Cerebellar nuclear complex (tissue), 1 donor: ENCODE measurements at places on chromosomes 2 and 18.

GRCh38 chr18:62324181-62324828 lies 805 bp upstream of the TNFRSF11A start:
- DNase-seq, result no peak

- no peak for DNase-seq
These were observed 474.6 kb downstream of the PLCL1 start for GRCh38 chr2:198279026-198279425.

DNA sequence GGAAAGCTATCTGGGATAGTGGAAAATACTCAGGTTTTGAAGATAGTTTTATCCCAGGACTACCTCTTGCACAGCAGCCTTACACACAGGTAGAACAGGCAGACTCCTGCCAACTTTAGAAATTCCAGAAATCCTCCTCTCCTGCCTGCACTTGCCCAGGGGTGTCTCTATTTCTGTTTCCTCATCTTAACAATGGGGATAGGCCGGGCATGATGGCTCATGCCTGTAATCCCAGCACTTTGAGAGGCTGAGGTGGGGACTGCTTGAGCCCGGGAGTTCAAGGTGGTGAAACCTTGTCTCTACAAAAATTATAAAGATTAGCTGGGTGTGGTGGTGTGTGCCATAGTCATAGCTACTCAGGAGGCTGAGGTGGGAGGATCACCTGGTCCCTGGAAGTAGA lies 117.0 kb upstream of the ARL5A start:
- no peak for DNase-seq

- DNase-seq, result no peak
These were observed 71.3 kb downstream of the DPP4 start for GRCh38 chr2:162002623-162003235.

DNA sequence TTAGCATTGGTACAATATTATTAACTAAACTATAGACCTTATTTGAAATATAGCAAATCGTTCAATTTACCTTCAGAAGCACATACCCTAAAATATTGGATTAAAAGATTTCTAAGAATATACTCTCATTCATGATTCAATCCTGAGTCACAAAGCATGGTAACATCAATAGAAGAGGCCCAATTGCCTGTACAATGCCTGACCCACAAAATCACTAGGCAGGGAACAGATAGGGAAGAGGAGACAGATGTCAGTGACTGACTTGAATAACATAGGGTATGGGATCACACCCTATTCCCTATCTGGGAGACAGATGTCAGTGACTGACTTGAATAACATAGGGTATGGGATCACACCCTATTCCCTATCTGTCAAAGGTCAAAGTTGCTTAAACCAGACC lies 611.6 kb upstream of the VRK2 start:
- no peak for DNase-seq

DNA sequence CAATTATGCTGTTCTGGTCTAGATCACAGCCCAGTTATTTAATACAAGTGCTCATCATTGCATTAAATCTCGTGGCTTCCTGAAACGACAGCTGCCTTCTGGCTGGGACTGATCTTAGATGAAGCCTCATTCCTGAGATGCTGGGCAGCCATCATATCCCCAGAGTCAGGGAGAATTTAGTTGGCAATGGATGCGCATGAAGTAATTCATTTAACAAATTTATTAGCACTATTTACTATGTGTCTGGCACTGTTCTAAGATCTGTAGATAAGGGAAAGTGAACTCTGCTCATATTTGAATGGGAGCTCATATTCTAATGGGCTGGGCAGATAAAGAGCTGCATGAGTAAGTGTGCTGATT lies 244.7 kb downstream of the KCNS3 start:
- DNase-seq, result no peak

DNA sequence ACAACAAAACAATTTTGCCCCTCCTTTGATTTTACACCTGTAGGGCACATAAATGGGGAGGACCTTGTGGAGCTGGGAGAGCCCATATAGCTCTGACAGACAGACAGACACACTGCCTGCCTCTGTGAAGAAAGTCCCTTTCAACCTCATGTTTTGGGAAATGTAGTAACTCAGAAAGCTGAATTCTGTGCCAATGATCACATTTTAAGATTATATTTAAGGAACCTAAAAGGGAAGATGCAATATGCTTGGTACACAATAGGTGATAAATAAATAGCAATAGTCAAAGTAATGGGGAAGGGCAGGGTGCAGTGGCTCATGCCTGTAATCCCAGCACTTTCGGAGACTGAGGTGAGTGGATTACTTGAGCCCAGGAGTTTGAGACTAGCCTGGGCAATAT lies 446.4 kb upstream of the ID2 start:
- no peak for DNase-seq

DNA sequence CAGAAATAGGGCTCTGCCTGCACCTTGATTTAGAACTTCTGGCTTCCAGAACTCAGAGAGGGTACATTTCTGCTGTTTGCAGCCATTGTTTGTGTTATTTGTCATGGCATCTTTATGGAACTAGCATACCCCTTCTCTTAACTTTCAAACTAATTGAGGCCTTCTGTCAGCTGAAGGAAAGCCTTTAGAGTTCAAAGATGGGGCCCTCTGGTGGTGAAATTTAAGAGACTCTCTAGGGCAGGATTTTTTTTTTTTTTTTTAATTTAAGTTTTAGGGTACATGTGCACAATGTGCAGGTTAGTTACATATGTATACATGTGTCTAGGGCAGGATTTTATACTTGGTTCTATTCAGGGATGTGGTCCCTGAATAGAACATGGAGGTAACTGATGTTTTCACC lies 260.6 kb upstream of the LINC00305 start:
- DNase-seq, result no peak

GRCh38 chr2:151886241-151886640 lies 58.0 kb upstream of the ARL5A start:
- no peak for DNase-seq

DNA sequence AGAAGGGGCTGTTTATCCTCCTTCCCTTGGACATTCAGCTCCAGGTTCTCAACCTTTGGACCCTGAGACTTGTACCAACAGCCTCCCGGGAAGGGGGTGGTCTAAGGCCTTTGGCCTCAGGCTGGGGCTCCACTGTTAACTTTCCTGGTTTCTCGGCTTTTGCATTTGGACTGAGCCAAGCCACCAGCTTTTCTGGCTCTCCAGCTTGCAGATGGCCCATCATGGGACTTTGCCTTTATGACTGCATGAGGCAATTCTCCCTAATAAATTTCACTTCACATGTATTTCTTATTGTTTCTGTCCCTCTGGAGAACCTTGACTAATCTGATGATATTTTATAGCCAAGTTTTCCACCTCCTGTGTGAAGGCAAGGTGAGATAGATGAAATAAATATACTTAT lies 180.8 kb downstream of the PPP1R1C start:
- DNase-seq, result no peak

- no peak for DNase-seq
These were observed 120.8 kb downstream of the GLI2 start for GRCh38 chr2:120856421-120856862.

- no peak for DNase-seq
These were observed 3.8 kb downstream of the TGIF1 start for GRCh38 chr18:3453540-3454364.

- no peak for DNase-seq
These were observed 55.2 kb downstream of the STK39 start for GRCh38 chr2:168191955-168192785.
